Endothelial cell (in vitro differentiated cells): ENCODE measurements at places on chromosomes 2 and 18.

- no peak for DNase-seq
These were observed 125.9 kb upstream of the CYRIA start for GRCh38 chr2:16791496-16791895.

GRCh38 chr2:105329197-105329554 lies 359 bp downstream of the TGFBRAP1 start:
- no peak for DNase-seq

GRCh38 chr2:122748552-122749011 lies 993.1 kb downstream of the TSN start:
- DNase-seq: no peak

DNA sequence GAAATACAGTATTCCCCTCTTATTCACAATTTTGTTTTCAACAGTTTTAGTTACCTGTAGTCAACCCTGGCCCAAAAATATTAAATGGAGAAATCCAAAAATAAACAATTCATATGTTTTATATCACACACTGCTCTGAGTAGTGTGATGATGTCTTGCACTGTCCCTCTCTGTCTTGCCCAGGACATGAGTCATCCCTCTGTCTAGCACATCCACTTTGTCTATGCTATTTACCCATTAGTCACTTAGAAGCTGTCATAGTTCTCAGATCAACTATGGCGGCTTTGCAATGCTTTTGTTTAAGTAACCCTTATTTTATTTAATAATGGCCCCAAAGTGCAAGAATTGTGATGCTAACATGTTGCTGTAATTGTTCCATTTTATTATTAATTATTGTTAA lies 380.6 kb upstream of the REG3G start:
- no peak for DNase-seq

DNA sequence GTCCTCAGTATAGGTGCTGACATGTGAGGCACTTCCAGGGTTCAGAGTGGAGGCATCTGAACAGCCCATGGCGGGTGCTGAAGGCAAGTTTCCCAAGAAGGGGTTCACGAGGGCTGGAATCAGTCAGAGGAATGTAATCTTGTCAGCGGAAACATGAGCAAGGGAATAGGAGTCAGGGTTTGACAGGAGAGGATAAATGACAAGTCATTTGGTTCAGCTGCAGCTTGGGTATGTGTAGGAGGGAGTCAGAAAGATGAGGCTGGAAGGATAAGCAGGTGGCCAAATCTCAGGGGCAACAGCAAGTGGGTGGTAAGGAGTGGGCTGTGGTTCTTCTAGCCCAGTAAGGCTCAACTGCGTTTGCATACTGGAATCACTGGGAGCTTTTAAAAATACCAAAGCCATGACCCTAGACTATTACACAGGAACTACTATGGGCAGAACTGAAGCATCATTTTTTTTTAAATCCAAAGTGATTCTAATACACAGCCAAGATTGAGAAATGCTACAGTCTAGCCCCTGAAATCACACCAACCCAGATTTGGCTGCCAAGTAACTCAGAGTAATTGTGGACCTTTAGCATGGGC lies 41.8 kb upstream of the NAB1 start:
- DNase-seq: no peak

DNA sequence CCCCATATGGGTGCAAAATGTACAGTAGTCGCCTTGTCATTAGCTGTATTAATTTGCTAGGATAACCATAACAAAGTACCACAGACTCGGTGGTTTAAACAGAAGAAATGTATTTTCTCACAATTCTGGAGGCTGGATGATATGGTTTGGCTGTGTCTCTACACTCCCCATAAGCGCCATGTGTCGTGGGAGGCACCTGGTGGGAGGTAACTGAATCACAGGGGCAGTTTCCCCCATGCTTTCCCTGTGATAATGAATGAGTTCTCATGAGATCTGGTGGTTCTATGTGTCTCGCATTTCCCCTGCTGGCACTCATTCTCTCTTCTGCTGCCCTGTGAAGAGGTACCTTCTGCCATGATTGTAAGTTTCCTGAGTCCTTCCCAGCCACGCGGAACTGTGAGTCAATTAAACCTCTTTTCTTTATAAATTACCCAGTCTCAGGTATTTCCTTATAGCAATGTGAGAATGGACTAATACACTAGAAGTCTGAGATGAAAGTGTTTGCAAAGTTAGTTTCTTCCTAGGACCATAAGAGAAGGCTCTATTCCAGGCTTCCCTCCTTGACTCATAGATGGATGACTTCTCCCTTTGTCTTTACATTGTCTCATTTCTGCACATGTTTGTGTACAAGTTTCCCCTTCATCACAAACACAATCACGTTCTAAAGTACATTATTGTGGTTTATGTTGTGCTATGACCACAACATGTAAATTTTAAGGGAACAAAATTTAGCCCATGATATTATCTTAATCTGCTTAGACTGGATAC lies 1442.6 kb downstream of the SUCLG1 start:
- DNase-seq: no peak

- DNase-seq: no peak
These were observed 1074.2 kb upstream of the ZEB2 start for GRCh38 chr2:145593991-145594614.

DNA sequence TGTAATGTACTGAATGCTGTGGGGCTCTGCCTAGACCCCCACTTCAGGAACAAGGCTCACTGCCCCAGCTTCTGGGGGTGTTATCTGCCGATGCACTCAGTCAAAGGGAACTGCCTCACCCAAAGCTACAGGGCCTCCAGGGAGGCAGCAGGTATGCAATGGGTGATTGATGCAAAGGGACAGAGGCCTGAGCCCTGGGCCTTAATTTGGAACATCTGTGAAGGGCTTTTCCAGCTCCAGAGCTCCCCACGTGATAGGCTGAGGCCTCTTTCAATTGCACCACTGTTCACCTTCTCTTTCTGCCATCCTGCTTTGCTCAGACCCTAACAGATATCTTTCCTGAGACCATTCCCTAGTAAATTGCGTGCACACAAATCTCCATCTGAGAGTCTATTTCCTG lies 131.0 kb downstream of the ATL2 start:
- no peak for DNase-seq
